ENCODE measurements at places on chromosomes 16 and 17.

GRCh38 chr16:86854626-86855294, 276.4 kb downstream of the FOXL1 start:
- no peak for DNase-seq

GRCh38 chr17:82908543-82909160, 68.8 kb upstream of the ZNF750 start:
- DNase-seq: no peak

- DNase-seq: no peak
Measured at GRCh38 chr17:56011406-56012131, 141.7 kb upstream of the ANKFN1 start.

DNA sequence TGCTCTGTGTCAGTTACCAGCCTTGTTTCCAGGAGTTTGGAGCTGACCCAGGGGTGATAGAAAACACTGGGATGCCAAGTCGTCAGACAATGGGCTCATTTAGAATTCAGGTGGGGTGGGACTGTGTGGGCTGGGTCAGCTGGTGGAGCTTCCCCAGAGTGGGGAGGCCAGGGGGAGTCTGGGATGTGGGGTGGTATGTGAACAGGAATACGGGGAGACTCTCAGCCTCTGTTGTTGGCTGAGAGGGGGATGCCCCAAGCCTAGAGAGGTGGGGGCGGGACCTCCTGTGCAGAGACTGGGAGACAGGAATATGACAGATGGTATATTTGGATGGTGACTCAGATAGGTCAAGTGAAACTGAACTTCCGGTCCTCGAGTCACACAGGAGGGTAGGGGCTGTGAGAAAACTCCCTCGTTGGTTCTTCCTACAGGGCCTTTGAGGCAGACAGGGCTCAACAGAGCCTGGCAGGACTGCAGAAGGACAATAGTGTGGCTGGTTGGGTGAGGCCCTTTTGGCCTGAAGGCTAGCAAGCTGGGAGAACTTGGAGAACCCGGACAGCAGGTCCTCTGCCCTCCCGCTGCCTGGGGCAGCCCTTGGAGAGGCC, 23.7 kb downstream of the CDH1 start:
- peak; percentile 22 for DNase-seq

DNA sequence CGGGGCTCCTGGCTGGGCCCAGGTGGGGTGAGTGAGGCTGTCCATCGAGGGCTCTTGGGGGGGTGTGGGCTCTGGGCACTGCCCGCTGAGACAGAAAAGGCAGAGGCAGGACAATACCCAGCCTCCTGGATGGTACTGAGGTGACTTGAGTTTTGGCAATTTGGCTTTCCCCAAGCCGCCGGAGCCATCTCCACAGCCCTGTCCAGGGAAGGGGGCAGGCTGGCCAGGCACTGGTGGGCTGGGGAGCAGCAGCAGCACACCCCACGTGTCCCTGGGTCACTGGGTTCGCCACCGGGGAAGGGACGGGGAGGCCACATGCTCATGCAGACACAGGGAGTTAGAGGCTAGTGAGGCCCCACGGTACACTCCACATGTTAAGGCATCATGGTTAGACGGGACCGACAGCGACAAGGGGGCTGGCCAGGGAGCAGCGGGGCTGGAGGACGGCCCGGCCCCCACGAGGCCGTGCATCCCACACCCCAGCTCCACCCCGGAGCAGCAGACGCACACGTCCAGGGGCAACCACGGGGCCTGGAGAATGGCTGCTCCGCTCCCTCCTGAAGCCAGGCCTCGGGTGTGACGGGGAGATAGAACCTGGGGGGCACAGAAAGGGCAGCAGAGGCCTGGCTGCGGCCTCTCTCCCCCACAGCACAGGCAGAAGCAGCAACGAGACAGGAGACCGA, 3.0 kb downstream of the ARHGDIA start:
- DNase-seq: no peak

- peak; percentile 32 for DNase-seq
Measured at GRCh38 chr16:23803591-23804123, 32.1 kb upstream of the PRKCB start.

DNA sequence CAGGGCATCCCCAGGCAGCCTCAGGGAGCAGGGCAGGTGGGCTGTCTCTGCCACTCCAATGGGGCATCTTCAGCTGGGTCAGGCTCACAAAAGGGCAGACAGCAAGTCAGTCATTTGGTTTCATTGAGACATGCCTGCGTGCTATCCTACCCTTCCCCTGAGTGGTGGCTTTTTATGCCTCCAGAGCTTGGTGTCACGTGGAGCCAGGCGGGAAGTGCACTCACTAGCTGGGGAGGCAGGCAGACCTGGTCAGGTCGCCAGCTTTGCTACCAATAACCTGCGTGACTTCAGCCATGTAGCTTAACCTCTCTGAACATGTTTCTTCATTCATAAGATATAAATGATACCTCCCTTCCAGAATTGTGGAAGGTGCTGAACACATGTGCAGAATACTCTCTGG, 415.0 kb downstream of the SOX9 start:
- no peak for DNase-seq

GRCh38 chr16:72785171-72785570, 262.8 kb downstream of the ZFHX3 start:
- DNase-seq: no peak
